SK-N-DZ (cell line): ENCODE measurements at places on chromosomes 12 and 14.

- DNase-seq, result no peak
These were observed 114.4 kb upstream of the NTF3 start for GRCh38 chr12:5317556-5317955.

DNA sequence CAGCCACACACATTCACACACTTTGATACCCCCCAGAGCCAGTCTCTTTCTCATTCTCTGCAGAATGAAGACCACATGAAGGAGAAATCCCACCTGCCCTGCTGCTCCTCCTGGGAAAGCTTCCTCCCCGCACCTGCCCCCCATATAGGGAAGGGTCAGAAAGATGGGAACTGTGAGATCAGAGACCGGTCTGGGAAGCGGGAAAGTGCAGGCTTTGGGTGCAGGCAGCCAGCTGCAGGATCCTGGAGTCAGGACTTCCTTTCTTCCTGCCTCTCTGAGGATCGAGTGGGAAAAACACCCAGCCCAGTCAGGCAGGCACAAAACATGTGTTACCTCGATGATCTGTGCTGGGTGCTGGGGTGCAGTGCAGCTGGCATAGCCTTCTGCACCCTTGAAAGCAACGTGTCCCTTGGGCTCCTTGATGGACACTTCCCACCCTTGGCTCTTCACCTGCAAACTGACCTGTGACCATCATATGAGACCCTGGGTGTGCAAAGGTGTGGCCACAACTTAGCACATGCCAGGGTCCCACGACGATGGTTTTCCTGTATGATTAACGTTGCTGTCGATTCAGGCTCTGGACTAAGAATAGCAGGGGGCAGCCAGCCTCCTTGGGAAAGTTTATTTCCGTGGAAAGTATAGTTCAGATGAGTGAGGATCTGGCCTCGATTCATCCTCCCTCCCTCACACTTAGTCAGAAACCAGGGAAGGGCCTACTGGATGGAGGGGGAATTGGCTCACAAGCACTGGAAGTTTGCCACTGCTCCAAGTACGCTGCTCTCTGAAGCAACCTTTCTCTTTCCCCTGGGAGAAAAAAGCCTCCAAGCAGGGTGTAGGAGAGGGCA, 105.4 kb upstream of the MED13L start:
- no peak for DNase-seq

- peak; percentile 79 for DNase-seq
These were observed 46.0 kb upstream of the PLEKHG6 start for GRCh38 chr12:6264402-6265037.

DNA sequence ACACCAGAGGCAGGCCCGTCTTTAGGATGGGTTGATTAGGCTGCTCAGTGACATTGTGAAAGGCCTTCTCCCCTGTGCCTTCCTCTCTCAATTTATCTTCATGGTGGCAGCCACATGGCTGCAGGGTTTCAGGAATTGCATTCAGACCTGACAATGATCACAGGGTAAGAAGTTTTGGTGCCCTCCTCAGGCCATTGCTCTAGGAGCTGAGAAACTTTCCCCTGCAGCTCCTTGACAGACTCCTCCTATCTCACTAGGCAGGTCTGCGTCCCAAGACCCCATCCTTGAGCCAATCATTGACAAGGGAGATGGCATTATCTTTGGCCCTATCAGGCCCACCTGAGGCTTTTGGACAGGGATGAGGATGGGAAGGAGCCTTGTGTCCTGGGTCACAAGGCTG, 57.4 kb upstream of the ANO4 start:
- no peak for DNase-seq

DNA sequence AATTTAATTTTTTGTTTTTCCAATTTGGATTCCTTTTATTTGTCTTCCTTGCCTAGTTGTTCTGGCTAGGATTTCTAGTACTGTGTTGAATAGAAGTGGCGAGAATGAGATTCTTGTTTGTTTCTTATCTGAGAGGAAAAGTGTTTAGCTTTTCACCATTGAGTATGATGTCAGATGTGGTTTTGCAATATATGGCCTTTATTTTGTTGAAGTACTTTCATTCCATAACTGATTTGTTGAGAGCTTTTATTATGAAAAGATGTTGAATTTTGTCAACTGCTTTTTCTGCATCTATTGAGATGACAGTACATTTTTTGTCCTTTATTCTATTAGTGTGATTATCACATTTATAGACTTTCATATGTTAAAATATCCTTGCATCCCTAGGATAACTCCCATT, 462.0 kb downstream of the CCDC91 start:
- no peak for DNase-seq

DNA sequence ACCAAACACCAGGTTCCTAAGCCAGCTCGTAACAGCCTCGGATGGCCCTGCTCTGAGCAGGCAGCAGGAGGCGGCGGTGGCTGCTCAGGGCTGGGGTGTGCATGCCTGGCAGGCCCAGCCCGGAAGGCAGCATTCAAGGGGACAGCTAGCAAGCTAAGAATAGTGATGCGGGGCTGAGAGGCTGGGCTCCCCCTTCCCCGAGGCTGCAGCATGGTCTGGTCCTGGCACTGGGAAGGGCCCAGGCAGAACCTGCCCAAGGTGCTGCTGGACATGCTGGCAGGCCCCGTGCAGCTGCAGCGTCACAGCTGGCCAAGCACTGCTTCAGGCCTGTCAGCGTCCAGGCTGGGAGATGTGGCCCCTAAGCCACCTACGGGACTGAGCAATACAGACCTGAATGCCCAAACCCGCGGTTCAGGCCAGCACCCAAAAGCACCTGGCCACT, 26.4 kb upstream of the NUDT14 start:
- no peak for DNase-seq

DNA sequence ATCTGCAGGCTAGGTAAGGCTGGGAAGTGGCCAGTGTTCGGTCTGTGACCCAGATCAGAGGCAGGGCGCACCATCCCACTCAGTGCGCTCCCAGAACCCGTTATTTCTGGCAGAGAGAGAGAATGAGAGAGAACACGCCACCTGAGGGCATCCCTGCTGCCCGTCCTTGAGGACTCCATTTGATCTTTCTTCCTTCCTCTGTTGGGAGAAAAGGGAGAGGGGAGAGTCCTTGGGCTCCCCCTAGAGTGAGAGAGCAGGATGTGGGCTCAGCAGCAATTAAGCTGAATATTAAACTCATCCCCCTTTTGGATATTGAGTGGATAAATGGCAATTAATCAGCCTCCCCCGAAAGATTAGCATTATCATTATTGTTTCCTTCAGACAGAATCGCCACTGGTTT, 70.6 kb downstream of the IFT43 start:
- DNase-seq, result no peak

DNA sequence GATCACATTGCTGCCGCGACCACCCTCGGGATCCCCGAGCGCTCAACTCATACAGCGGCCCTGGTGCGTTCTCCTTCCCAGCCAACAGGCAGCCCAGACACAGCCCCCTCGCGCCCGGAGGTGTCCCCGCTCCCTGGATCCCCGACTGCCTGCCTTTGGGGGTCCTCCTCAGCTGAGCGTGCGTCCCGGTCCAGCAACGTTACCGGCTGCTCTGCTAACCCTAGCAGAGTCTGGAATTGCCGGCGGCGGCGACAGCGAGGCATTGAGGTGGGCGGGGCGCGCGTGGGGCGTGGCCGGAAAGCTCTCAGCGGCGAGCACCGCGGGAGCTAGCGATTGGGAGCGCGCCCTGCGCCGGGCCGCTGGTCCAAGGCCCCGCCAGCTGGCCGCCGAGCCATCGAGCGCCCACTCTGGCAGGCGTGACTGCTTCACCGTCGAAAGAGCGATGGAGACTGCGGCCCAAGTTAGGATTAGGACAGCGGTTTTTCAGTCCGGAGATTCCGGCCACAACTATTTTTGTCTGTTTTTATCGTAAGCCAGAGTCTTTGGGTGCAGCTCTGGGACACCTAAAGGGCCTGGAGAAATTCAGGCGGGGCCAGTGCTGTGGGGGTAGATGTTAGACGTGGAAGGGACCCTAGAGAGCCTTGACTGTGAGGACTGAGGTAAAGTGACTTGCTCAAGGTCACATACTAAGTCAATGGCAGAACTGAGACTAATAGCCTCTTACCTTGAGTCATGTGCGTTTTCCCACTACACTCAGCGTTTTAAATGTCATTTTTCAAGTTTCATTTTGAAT, at the start of gene HEATR5A:
HEATR5A (minus strand) TSS at position 232 of the 793 bp plus-strand sequence. CDS start 17,575 bp downstream, outside the sequence.
- DNase-seq, result peak; percentile 91

- DNase-seq, result no peak
These were observed 1.2 kb downstream of the ITGA5 start for GRCh38 chr12:54417712-54418440.

GRCh38 chr14:69615121-69615495, 3.7 kb downstream of the SUSD6 start:
- no peak for DNase-seq

DNA sequence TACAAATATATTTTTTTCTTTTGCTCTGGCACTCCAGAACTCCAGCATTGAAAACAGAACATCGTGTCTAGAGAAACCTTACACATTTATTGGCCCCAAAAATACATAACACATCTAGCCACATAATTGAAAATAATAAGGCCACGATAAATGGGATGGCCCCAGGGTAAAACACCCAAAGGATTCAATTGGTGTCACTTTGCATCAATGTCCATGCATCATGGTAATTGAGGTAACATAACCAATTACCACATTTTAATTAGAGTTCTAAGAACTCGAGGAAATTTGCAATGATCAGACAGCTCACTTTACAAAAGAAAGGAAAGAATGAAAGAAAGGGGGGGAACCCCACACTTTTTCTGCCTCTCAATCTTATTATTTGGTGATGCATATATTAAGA, 151.8 kb upstream of the NPAS3 start:
- no peak for DNase-seq

- no peak for DNase-seq
These were observed 11.0 kb downstream of the SLCO1A2 start for GRCh38 chr12:21323736-21324135.

- no peak for DNase-seq
These were observed 58.1 kb upstream of the DIO2 start for GRCh38 chr14:80269353-80269925.
